ENCODE measurements at places on chromosomes 5 and 9.

GRCh38 chr9:99106044-99106375, 1.1 kb downstream of the TGFBR1 start:
- peaks cover 72% of the 10 kb centered on the region for H3K4me1 ChIP-seq
- peaks cover 8% of the 10 kb centered on the region for H3K36me3 ChIP-seq
- H3K4me3 ChIP-seq = peak overlapping the region; percentile 78
- peak overlapping the region; percentile 77 for H3K27ac ChIP-seq

DNA sequence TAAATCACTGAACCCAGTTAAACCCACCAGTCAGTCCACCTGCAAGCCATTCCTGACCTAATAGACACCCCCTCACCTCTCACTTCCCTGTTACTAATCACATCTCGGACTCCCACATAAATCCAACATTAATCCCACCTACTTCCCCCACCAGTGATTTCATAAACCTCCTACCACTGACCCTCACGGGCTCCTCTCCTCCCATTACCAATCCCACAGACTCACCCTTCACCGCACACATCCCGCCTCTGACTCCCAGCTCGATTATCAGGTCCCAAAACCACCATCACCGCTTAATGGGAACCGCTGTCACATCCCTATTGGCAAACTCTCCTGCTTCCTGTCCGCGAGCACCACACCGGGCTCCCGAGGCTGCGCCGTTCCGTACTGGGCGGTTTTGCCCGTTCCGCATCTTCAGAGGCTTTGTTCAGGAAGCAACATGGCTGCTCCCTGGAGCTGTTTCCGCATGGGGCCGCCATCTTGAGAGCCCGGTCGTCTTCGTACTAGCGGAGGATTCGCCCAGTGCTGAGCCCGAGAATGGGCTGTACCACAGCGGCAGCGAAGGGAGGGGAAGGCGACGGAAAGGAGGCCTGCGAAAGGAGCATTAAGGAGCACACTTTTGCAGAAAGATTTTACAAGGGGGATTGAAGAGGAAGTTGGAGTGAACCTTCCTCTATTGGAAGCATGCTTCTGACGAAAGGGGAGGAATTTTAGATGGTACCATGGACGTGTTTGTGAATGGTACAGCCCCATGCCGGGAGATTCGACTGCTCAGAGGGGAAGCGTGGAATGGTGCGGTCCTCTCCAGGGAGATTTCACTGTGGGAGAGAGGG, at the start of gene ZNF300:
TSS of gene ZNF300 (minus strand) at position 502 of the 833 bp plus-strand sequence. CDS start 1,825 bp downstream, outside the sequence.
- peak within 1 kb of the TSS; percentile 88 for H3K27ac ChIP-seq
- peaks cover 25% of the 10 kb centered on the region for H3K27me3 ChIP-seq
- H3K4me3 ChIP-seq = peak within 1 kb of the TSS; percentile 79

GRCh38 chr9:69470186-69470977, 145.4 kb downstream of the ENTREP1 start:
- no peak for DNase-seq
- H3K27me3 ChIP-seq = peaks cover 18% of the 10 kb centered on the region
- H3K4me3 ChIP-seq = no peak overlapping the region
- no peaks in the 10 kb centered on the region for H3K36me3 ChIP-seq

GRCh38 chr5:85921590-85921989, 696.2 kb upstream of the COX7C start:
- H3K36me3 ChIP-seq = peaks cover 2% of the 10 kb centered on the region
- H3K4me3 ChIP-seq = no peak overlapping the region
- no peak overlapping the region for H3K27ac ChIP-seq
- DNase-seq = no peak

- H3K4me1 ChIP-seq = peaks cover 43% of the 10 kb centered on the region
- no peaks in the 10 kb centered on the region for H3K36me3 ChIP-seq
- peak overlapping the region; percentile 11 for H3K4me3 ChIP-seq
- peak overlapping the region; percentile 69 for H3K27ac ChIP-seq
- H3K27me3 ChIP-seq = no peaks in the 10 kb centered on the region
Observed at GRCh38 chr5:50564079-50564478, 102.4 kb upstream of the PARP8 start.

Measured in central memory CD8-positive, alpha-beta T cell (primary cell).